Activated T-helper 17 cell treated with anti-CD3 and anti-CD28 coated beads, Interleukin-2, amount 50 U/mL, for 72 hours (primary cell): ENCODE measurements at places on chromosomes 2 and 18. TPM values are rescaled to one million over a fixed set of nuclear protein-coding genes. Genes with fewer than 3 reads are reported as not detected.

GRCh38 chr2:201959198-201959597 is 74.5 kb upstream of the FZD7 start:
- ATAC-seq, result no peak

GRCh38 chr18:35581898-35582641 is 530 bp downstream of the GALNT1 start:
- no peak for ATAC-seq

DNA sequence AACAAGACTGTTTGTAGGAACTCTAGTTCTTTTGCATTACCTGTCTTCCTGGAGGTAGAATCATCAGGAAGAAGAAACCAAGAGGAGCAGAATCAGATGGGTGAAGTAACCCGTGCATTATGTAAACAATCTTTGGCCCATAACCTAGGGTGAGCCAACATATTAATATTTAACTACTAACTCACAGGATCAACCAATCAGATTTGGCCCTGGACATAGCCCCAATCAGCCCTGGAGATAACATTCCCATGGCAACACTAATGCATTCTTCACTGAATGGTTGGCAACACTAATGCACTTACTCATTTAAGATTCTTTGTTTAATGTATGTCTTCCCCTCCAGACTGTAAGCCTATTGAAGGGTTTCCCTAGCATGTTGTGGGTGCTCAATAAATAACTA is 72.0 kb upstream of the CTAGE1 start:
- ATAC-seq, result no peak

GRCh38 chr2:197096649-197097048 is 170.1 kb upstream of the PGAP1 start:
- no peak for ATAC-seq

DNA sequence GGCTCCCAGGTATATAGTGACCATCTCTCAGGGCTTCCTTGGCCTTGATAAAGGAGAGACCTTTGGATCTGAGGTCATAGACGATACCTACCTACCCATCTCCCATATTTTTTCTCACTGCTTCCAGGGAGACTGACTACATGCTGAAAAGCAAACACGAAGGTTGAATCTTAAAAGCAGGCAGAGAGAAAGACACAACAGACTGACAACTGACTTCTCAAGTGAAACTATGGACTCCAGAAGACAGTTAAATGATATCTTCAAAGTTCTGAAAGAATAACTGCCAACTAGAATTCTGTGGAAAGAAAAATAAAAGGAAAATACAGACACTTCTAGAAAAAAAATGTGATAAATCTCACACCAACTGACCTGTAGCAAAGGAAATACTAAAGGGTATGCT is 76.5 kb upstream of the HAAO start:
- ATAC-seq, result no peak

DNA sequence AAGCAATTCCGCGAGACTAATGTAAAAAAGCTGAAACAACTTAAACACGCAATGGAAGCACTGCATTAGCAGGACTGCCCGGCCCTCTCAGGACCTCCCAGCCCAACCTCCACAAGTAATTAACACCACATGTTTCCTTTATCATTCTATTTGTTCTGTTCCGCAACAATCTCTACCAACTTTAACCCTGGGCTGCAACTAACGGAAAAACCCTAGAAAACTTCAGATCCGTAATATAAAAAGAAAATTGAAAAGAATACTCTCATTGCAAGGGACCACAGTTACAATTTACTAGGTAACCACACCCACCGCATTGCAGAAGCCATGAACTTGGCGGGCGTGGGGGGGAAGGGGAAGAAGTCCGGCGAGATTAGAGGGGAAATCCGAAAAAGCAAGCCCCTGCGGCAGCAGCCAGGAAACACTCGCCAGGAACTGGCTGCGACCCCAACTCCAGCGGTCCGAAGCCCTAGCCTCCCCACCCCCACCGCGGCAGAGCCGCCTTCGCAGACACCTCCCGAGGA is 1.2 kb downstream of the EPB41L3 start:
- no peak for ATAC-seq

- no peak for ATAC-seq
Measured at GRCh38 chr2:204340511-204340910, 204.8 kb upstream of the PARD3B start.

- no peak for ATAC-seq
Measured at GRCh38 chr2:125516496-125517109, 1139.4 kb upstream of the GYPC start.

Gene LIPG
- not detected for total RNA-seq

Gene GDF7
- 0.48 TPM for total RNA-seq

Gene EVX2
- total RNA-seq, result not detected

Gene EFHD1
- total RNA-seq, result 1.1 TPM

Gene SLC5A7
- total RNA-seq, result not detected

Gene SLC9A4
- 0.11 TPM for total RNA-seq

Gene VAPA
- 185 TPM for total RNA-seq

Gene CFAP65
- not detected for total RNA-seq
